Effector CD4-positive, alpha-beta T cell (primary cell): ENCODE measurements at places on chromosomes 1 and 21.

- no peak for DNase-seq
Observed at GRCh38 chr21:27647921-27648320, 681.0 kb upstream of the ADAMTS5 start.

GRCh38 chr1:66436378-66437135, 97.4 kb upstream of the SGIP1 start:
- DNase-seq = peak; percentile 7

DNA sequence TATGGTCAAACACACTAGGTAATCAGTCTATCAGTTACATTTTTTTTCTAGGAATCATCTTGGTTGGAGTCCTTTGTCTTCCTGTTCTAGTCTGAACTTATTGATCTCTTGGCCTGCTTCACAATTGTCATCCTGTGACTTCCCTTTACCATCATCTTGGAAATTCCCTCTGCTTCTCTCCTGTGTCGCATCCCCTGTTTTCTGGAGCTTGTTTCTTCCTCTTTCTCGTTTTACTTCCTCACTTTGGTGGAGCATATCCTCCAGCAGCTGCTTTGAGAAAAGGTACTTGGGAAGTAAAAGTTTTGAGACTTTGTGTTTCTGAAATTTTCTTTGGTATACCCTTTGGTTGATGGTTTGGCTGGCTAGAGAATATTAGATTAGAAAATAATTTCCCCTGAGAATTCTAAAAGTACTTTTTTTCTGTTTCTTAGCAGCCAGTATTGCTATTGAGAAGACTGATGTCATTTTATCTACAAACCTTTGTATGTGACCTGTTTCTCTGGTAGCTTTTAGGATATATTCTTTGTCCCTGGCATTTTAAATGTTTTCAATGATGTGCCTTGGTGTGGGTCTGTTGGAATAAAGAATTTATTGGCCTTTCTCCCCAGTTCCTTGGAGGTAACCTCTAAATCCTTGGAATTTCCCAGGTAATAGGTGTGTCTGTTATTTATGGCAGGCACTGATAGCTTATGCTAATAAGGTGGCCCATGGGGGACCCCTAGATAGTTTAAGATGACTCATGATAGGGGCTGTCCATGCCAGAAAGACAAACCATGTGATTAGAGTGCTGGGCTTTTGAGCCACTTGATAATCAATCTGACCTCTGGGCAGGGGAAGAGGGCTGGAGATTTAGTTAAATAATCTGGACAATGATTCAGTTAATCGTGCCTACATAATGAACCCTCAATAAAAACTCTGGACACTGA, 6.1 kb upstream of the MYCL start:
- no peak for DNase-seq

- no peak for DNase-seq
Observed at GRCh38 chr1:85373378-85373708, 91.6 kb downstream of the DDAH1 start.

DNA sequence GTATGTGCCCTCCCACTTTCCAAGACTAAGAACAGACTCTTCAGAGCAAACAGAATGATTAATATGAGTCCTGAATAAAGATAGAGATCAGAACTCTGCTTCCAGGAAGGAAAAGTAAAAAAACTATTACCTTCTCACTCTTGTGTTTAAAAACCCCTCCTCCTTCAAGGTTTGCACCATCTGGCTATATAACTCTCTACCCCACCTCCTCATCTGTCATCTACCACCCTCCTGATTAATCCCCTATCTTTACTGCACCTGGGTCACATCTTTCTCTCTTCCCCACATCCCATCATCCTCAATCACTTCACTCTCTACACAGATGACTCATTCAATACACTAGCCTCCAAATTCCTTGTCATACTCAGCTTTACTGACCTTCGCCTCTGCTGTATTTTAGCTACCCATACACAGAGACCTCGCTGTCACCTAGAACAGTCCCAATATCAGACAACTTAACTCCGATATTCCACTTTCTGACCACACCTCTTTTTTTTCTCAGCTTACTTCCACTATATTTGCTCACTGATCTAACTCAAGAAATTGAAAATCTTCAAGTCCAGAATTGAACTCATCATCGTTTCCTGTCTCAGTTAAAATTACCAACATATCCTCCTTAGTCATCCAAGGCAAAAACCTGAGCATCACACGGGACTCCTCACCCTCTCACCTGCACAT, 3.7 kb downstream of the SCMH1 start:
- DNase-seq = no peak

DNA sequence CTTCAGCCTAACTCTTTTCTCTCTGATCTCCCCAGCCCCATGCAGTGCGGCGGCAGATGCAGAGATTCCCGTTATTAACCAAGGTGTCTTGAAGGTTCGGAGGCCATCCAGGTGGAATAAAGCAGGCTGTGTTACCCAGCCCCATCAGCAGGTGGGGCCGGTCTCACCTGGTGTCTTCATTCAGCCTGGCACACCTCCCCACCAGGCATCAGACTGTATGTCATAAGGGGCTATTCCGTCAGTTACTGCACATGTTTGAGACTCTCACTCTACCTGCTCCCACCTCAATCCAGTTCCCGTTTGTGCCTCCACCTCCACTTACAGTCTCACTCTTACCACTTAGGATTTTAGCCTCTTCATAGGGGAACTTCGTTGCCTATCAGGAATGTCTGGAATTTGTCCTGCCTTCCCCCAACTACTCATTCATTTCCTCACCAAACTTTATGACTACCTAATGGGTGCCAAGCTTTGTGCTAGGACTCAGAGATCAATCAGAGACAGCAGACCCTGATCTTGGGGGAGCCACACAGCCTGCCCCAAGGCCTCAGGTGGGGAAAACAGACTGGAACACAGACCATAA, 170.2 kb downstream of the PLPP3 start:
- no peak for DNase-seq

- no peak for DNase-seq
Observed at GRCh38 chr1:209435654-209436566, 147.6 kb upstream of the CAMK1G start.

GRCh38 chr1:111559736-111560279, 56.4 kb upstream of the ADORA3 start:
- no peak for DNase-seq

DNA sequence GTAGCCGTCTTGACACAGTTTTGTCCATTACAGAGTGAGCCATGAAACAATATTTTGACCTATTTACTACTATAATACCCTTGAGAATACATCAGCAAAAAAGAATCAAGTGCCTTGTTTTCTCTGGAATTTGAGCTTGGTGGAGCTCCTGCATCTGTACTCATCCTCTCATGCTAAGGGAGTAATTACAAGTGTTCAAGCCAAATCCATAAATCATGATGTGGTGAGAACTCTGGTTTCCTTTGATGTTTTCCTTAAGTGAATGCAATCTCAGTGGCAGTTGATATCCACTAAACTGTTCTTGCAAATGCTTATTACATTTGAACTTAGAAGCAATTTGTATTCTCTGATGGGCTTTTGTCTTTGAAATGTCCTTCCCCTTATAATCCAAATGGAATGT, 824.6 kb upstream of the TMPRSS15 start:
- no peak for DNase-seq

DNA sequence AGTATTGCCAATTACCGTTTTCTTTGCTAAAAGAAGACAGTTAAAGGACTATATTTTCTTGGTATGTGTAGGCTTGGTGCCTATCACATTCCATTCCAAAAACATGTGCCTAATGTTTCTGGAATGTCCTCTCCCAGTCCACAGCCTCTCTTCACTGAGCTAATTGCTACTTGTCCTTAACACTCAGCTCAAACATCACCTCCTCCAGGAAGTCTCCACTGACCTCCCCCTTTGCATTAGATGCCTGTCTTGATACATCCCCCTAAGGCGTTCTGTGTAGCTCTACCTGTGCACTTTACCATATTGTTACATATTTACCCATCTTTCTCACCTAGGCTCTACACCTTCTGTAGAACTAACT, 195.6 kb upstream of the CAMK1G start:
- no peak for DNase-seq

DNA sequence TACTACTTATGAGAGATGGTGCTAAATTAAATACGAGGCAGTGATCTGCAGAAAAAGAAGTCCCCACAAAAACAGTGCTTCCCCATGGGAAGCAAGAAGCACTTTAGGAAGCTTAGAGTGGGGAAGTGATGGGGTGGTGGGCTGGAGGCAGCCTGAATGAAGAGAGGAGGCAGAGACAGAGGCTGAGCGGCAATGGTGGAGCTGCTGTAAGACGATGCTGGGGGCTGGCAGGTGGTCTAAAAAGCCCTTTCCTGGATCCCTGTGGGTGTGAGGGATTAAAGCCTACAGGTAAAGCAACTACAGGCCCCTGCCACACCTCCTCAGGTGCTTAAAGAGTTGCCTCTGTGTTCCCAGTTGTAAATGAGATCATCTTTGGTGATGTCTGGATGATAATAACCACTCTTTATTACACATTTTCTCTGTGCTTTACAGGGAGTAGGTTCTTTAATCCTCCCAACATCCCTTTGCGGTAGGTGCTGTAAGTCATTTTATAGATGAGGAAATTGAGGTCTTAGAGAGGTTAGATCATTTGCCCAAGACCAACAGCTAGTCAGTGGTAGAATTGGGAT, 39.2 kb downstream of the CNN3 start:
- no peak for DNase-seq

- DNase-seq = no peak
Observed at GRCh38 chr1:234583755-234584419, 26.1 kb downstream of the IRF2BP2 start.

DNA sequence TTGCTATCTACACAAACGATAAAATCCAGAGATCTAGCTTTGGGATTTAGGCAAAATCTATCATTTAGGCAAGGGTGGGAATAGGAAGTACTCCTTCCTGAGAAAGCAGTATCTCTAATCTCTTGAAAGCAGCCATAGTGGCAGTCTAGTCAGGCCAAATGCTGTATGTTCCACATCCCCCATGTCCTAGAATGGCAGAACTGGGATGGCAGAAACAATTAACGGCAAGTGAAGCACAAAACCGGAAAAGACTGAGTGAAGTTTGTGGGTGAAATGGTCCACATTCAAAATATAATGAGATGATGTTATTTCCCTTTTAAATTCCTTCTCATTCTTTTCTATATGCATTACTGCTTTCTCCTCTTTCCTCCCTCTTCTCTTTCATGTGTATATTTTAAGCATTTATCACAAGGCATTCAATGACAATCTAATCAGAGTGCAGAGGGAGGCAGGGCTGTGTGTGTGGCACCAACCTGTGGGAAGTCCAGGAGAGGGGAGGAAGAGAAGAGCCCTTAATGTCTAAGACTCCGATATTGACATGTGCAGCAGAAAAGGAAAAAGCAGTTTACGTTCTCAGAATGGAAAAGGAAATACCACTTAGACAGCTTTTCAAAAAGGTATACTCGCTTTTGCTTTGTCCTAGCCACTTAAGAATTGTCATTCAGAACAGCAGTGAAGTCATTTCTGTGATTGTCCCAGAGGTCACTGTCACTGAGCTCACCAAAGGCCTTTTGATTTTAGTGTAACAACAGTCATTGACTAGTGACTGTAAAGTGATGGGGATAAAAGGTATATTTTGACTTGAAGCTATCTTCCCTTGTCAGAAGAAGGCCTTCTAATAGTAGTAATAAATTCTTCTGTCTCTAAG, 42.3 kb upstream of the TADA1 start:
- no peak for DNase-seq

GRCh38 chr1:54754045-54754444, 10.3 kb downstream of the PARS2 start:
- no peak for DNase-seq

DNA sequence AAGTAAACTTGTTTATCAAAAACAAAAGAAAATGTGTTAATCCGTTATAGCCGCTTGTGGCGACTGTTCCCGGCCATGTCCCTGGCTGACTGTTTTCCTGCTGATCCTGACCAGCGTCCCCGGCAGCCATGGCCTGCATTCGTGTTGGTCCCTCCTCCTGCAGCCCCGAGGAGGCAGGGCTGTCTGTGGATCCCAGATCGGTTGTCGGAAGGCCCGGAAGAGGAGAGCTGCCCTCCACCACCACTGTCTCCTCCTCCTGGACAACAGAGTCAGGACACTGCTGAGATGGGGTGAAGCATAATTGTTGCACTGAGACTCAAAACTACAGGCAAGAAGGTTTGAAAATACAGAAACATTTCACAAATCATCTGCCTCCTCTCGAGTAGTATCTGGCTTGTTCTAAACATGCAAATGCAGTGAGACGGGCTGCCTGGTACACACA, 3.6 kb upstream of the MXRA8 start:
- DNase-seq = no peak

GRCh38 chr1:41682149-41682548, 197.7 kb upstream of the EDN2 start:
- no peak for DNase-seq

DNA sequence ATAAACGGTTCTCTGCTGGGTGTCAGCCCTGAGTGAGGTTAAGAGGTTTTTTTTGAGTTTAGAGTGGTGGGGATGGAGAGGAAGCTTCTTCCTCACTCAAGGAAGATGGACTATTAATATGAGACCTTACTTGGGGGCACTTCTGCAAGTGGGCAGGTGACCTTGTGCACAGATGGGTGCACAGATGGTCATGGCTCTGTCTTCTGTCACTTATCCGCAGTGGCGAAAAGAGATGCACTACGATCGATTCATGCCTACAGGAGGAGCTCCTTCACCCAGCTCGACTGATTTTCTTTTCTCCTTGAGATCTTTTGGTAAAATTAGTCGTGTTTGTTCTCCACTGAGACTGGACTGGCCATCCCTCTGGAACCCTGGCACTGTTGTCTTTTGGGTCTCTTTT, 22.9 kb upstream of the CYYR1 start:
- DNase-seq = no peak

- DNase-seq = no peak
Observed at GRCh38 chr21:18129526-18129925, 115.1 kb upstream of the CHODL start.

DNA sequence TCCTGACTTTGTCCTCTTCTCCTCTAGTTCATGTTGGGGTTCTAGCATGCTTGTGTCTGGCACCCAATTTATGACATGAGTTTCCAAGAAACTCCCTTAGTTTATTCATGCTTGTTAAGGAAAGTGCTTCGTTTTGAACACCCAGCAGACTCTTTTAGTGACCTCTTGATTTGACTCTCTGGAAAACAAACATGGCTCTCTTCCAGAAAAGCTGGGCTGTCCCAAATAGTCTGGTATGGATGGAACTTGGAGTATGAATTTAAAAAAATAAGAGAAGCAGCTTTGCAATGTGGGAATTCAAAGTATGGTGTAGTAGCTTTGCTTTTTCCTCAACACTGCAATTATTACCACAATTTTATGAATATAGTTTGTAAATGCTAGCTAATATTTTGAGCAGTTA, 143.4 kb upstream of the C8B start:
- no peak for DNase-seq

DNA sequence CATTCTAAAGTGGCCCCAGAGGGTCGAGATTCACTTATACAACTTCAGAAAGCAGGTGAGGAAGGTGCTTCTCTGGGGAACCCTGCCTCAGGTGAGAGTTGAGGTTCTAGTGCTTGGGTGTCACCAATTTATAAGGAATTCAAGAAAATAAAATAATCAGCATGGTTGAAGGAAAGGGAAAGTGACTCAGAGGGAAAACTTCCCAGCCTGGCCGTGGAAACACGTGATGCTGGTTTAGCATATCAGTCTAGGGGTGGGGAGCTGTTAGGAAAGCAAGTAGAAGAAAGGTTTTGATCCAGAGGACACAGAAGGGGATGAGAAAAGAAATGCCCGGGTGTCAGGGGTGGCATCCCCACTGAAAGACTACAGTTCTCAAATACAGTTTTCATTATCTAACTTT, 37.7 kb upstream of the TMEM125 start:
- DNase-seq = no peak
